ENCODE measurements at places on chromosomes 6 and 20.
A peak's percentile ranks its signal among the peaks of the same experiment; 100 is the strongest.

DNA sequence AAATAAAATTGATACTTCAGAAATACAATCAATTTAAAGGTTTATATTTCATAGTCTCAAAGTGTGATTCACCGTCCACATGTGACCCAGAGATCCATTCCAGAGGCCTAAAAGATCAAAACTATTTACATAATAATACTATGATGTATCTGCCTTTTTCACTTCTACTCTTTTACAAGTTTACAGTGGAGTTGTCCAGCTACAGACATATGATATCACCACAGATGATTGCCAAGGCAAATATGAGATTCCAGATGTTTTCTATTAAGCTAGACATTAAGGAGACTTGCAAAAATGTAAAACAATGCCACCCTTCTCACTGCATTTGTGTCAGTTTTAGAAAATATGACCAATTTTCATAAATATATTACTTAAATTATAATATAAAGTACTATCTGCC is 443.7 kb downstream of the GJA1 start:
- no peak for DNase-seq

DNA sequence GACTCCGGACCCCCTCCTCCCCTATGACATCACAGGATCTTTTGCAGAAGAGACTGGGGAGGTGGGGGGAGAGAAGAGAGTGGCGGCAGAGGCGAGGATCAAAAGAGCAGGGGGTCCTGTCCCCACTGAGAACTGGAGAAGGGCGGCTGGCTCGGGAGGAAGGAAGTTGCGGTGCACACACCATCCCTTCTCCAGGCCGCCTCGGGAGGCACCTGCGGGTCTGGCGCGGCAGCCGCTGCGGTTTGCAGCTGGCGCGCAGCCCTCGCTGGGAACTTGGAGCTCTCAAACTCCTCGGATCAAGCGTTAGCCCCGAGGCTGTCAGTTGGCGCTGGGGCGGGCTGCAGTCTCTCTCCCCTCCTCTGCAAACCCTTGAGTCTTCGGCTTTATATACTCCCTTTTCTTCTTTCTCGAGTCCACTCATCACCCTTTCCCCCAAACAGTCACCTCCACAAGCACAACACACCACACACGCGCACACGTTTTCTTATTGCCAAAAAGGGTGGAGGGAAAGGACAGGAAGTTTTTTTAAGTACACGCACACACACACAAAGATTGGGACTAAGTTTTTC is 180.7 kb downstream of the TBXT start:
- peak; percentile 41 for DNase-seq

DNA sequence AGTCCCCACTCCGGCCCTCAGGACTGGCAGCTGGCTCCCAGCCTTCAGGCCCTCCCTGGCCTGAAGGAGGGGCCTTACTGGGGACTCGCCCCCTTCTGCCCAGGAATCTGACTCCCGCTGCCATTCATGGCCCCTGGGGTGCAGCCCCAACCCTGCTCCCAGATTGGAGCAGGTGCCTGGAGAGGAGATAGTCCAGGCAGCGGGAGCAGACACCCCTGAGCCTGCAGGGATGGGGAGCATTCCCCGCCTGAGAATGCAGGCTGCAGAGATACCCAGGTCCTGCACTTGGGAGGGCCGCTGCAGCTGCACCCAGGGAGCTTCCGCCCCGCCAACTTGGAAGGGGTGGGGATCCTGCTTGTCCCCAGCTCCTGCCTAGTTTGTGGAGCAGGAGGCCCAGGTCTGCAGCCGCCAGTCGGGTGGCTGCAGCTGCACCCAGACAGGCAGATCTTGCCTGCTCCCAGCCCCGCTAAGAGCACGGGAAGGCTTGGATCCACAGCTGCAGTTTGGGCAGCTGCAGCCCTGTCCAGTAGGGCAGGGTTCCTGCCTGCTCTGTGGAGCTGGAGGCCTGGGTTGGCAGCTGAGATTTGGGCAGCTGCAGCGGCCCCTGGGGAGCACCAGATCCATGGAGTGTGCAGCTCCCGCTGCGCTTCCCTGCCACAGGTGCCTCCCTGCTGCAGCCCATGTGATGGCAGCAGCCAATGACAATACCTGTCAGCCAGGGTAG is 5.2 kb downstream of the GTSF1L start:
- DNase-seq: no peak

GRCh38 chr20:39961637-39962244 is 727.3 kb downstream of the MAFB start:
- DNase-seq: no peak

GRCh38 chr20:35284267-35284991 is at the start of gene EIF6:
Gene EIF6 (minus strand): TSS chr20:35284772. CDS start chr20:35284487, 285 bp downstream.
- DNase-seq: peak; percentile 94

DNA sequence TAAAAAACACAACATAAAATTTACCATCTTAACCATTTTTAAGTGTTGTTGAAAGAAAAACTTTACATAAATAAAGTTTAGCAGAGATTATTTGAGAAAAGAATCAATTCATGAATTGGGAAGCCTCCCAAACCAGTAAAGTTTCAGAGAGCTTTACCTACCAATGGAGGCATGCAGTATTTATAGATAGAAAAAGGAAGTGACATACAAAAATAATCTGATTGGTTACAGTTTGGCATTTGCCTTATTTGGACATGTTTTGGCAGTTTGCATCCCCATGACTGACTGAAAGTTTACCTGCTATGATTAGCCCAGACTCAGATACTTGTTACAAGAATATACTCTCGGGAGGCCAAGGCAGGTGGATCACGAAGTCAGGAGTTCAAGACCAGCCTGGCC is 3.7 kb upstream of the CMTR1 start:
- no peak for DNase-seq

DNA sequence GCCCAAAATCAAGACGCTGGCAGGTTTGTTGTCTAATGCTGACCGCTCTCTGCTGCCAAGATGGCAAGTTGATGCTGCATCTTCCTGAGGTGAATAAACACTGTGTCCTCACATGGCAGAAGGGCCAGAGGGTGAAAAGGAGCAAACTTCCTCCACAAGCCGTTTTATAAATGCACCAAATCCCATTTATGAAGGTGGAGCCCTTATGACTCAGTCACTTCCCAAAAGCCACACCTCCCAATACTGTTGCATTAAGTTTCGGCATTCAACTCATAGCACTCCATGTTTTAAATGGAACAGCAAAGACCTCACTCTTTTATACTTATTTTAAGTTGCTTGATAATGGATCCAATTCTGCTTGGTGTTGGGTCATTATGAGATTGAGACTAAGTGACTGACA is 316.6 kb downstream of the RFPL4B start:
- no peak for DNase-seq

DNA sequence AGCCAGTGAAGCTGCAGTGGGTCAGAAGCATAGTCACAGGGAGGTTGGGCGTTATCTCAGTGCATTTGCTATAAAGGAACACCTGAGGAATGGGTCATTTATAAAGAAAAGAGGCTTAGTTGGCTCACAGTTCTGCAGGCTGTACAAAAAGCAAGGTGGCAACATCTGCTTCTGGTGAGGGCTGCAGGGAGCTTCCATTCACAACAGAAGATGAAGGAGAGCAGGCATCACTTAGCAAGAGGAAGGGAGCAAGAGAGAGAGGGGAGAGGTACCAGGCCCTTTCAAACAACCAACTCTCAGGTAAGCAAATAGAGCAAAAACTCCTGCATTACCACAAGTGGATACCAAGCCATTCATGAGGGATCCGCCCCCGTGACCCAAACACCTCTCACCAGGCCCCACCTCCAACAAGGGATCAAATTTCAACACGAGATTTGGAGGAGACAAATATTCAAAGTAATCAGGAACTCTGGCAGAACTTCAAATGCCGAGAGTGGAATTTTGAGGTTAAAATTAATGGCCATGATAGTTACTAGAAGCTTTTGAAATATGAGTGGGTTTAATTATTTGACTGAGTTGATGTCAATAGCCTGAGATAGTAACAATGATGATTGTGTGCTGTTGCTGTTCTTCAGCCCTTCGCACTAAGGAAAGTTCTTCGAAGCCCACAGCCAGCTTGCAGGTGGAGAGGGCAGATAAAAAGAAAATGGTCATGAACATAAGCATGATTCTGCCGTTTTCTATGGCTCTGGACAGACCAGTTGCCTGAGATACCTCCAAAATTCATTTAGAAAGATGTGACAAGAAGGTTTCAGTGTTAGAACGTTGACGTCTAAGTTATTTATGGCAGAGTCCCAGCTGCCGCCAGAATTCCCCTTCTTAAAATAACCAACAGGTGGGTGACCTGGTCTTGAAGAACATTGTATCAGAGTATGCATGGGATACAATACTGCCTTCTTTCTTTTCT is 55.3 kb upstream of the ADTRP start:
- DNase-seq: no peak

Measured in urothelium cell line (cell line).